Left ventricle myocardium superior (tissue), 1 donor: ENCODE measurements at places on chromosomes 6 and 20.

GRCh38 chr6:89400912-89401399 lies 11.1 kb downstream of the RRAGD start:
- DNase-seq: no peak

- no peak for DNase-seq
These were observed 814 bp downstream of the TFAP2B start for GRCh38 chr6:50819466-50819903.

GRCh38 chr6:65719101-65719500 lies 12.1 kb upstream of the EYS start:
- no peak for DNase-seq

- no peak for DNase-seq
These were observed 148.6 kb downstream of the DHX35 start for GRCh38 chr20:39110819-39111136.

GRCh38 chr20:43322851-43323250 lies 133.1 kb upstream of the PTPRT start:
- DNase-seq: no peak
